Eye (tissue), 1 donor: ENCODE measurements at places on chromosomes 16 and 17.

DNA sequence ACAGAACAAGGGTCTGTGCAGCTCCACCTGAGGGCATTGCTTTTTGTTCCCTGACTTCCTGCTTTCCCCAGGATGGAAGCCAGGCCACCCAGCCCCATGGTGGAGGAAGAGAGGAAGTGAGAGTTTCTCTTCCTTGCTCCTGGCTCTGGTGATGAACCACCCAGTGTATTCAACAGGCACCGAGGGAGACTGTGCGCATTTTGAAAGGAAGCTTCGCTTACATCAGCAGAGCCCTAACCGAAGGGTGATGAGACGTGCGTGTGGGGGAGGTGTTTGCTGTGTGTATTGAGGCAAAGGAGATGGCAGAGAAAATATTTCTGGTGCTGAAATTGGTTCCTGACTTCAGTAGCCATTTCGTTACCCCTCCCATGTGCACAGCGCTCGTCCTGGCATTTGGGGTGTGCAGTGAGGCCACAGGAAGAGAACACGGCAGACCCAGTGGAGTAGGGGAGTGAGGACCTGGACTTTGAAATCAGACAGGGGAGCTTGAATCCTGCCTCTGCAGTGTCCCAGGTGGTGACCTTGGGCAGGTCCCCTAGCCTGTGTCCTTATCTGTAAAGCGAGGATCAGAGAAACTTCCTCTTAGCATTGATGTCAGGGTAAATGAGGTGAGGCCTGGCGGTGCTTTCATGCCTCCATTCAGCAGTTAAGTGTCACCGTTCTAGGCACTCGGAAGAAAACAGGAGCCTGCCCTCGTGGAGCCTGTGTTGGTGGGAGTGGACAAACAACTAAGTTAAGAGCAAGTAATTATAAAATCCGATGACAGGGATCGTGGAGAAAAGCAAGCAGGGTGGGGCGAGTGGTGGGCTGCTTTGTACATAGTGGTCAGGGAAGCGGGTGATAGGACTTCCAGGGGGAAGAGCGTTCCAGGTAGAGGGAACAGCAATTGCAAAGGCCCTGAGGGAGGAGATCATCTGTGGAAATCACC lies 7.4 kb downstream of the CMIP start:
- no peak for DNase-seq

DNA sequence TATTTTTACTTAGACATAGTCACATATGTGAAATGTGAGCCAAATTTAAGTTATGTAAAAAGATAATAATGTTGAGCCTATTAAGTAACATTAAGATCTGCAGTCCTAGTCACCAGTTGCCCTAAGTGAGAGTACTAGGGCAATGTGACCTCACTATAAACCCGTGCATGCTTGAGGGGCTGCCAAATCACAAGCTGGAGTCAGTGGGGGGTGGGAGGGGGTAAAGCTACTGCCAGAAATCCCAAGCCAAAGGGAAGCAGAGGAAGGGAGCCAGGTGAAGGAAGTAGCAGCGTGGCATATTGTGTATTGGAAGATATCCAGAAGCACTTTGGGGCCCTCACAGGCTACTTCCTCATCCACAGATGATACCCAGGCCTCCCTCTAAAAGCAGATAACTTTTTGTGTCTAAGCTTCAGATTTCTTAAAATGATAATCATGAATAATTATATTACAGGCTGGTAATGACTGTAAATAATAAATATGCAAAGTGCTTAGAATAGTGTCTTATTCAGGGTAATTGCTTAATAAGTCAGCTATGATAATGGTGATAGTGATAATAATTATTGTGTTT lies 134.1 kb downstream of the CA10 start:
- DNase-seq: no peak

DNA sequence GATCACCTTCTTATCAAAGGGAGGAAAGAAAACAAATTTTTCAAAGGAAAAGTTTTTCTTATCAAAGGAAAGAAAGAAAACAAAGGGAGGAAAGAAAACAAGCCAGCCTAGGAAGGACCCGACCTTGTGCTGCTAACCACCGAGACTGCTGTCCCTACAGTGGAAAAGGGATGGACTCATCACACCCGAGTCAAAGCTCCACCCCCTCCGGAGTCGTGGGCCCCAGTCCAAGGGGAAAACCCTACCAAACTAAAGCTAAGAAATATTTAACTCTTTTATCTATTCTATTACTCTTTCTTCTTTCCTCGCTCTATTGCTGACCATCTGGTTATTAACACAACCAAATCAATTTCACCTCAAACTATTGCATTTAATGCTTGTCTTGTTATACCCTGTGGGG lies 6.1 kb upstream of the ENDOV start:
- no peak for DNase-seq

DNA sequence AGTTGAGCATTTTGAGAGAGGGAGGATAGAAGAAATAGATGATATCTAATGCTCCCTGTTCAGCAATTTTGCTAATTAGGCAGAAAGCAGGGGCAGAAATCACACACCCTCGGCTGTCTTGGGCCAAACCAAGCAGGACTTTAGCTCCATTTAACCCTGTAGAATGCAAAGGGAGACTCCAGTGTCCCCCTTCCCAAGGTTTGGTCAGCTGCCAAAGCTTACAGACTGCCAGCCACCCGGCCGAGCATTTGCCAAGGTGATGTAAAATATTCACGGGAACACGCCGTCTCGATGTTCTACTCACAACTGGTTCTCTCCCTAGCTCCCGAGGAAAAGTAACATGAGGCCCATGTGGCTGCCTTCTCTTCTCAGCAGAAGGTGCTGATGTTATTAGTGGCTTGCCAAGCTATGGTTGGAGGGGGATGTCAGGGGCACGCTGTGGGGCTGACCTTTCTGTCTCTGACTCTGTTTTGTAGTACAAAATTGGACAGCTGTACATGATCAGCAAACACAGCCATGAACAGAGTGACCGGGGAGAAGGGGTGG lies 155.3 kb downstream of the PITPNC1 start:
- no peak for DNase-seq

DNA sequence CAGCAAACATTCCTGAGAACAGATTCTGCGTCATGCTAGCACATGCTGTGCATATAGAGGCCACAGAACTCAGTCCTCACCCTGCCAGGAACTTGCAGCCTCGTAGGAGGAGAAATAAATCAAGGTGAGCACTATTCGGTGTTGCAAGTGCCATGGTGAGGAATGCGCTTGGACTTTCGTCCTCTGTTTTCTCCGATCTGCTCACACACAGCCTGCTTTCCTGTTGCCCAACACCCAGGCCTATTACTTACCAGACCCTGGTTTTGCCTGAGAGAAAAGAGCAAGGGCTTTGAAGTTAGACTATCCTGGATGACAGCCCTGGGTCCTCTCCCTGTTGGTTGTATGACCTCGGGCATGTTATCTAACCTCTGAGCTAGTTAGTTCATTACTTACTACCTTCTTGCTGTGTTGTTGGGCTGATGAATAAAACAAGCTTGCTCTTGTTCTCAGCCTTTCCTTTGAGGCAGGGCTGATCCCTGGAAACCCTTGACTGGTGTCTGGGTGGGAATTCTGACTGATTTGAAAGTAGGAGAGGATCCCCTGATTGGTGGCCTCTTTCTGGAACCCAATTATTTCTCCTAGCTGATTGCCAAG lies 2.9 kb downstream of the ACSF2 start:
- peak; percentile 9 for DNase-seq

- DNase-seq: no peak
These were observed 8.1 kb downstream of the MPO start for GRCh38 chr17:58272367-58273280.

DNA sequence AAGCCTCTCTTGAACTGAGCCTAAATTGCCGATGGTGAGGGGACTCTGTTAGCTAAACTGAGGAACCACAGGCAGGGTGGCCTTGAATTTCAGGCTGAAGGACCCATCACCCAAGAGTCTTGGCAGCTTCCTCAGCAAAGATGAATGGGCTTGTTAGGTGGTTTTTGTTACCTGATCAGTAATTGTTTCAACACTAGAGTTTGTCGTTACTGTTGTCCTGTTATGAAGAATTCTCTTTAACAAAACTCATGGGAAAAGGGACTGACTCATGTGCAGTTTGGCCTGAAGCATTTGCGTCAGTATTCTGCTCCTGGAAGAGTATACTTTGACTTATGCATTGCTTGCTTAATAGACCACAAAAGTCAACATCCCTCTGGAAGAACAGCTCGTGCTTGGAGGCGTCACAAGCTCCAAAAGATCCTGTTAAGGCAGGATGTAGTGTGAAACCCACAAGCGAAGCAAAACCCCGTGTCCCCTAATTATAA lies 206.0 kb downstream of the IRX3 start:
- no peak for DNase-seq

GRCh38 chr17:45906237-45906636 lies 11.9 kb downstream of the MAPT start:
- peak; percentile 34 for DNase-seq

GRCh38 chr16:89909777-89910716 lies 8.6 kb upstream of the MC1R start:
- peak; percentile 84 for DNase-seq

GRCh38 chr17:80475910-80476876 lies at the start of gene NPTX1:
Gene NPTX1, minus strand, starts transcription at chr17:80476607. Its CDS starts 161 bp downstream, at chr17:80476446.
- DNase-seq: peak; percentile 59

GRCh38 chr16:2985893-2986355 lies 5.7 kb upstream of the PKMYT1 start:
- no peak for DNase-seq

- no peak for DNase-seq
These were observed at the start of gene ZNF319 for GRCh38 chr16:57999971-58000705. Gene ZNF319, minus strand, starts transcription at chr16:58000672. Its CDS starts 2,407 bp downstream, at chr16:57998265.

- no peak for DNase-seq
These were observed 344.4 kb upstream of the ASIC2 start for GRCh38 chr17:33637534-33637933.

- no peak for DNase-seq
These were observed 833 bp upstream of the BCAR1 start for GRCh38 chr16:75252049-75252864.

GRCh38 chr16:69110406-69110805 lies 5.0 kb downstream of the HAS3 start:
- DNase-seq: no peak

DNA sequence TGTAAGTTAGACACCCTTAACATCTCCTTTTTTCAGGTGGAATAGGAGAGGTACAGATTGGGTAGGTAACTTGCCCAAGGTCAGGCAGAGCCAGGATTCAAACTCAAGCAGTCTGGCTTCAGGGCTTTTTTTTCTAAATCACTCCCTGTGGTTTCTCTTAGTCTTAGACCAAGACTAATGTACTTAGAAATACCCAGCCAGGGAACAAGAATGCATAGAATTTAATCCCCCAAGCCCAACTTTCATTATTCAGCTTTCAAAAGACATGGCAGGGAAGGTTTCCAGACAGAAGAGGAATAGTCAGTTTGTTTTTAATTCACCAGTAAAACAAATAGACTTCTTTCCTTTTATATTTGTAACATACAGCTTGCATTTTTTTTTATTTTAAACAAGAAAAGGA lies 305.2 kb upstream of the RBFOX1 start:
- no peak for DNase-seq

- no peak for DNase-seq
These were observed 12.8 kb upstream of the CHMP6 start for GRCh38 chr17:80978499-80979497.

GRCh38 chr16:85134076-85134788 lies 22.0 kb upstream of the CIBAR2 start:
- no peak for DNase-seq

- DNase-seq: no peak
These were observed 96.4 kb upstream of the NOG start for GRCh38 chr17:56497132-56497531.
